ENCODE measurements at places on chromosomes 3 and 15.
A peak's percentile ranks its signal among the peaks of the same experiment; 100 is the strongest.

DNA sequence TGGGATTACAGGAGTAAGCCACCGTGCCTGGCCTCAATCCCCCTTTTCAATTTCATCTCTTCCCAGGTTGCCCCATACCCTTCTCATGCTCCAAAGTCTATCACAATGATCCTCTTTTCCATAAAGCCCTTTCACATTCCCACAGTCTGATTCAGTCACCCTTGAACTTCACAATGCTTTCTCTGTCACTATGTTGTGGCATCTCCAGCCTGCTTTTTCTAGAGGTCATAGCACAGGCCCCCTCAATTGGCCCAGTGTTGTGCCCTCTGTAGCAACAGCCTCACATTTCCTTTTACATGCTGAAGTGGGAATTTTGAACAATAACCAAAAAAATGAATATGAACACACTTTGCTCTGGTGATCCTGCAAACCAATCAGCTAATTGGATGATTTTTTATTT, 21.5 kb downstream of the DRD3 start:
- DNase-seq, result no peak

GRCh38 chr15:70524470-70524869, 238.9 kb downstream of the UACA start:
- DNase-seq, result no peak

DNA sequence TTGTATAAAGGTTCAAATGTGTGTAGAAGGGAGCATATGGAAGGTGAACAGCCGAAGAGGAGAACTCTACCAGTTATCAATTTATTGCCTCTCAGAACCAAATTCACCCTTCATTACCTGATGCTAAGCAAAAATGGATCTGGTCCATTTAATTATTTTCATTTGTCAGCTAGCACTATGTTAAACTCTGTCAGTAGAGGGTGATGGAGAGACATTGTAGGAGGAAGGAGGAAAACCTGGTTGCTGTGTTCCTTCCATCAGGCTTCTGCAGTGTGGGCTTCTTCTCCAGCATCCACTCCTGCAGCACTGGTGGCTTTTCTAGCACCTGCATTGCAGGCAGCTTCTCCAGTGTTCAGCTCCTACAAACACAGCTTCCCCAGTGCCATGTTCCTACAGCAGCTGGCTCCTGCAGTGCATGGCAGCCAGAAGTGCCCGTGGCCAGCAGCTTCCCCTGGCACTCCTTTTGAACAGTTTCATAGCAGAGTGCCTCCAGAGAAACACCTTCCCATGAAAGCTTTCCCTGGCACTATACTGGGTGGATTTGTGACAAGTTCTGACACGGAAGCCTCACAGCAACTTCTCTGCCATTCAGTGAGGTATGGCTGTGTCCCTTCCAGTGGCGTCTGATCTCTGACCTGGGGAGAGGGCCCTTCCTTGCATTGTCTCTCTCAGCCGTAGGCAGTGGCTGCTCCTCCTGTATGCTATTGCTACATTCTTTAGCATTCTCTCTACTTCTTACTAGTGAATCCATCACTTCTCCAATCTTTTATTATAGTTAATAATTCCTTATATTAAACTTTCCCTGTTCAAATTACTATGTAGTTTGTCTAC, 14.6 kb upstream of the IL17RD start:
- DNase-seq, result no peak

GRCh38 chr15:81268881-81269601, 54.9 kb downstream of the STARD5 start:
- DNase-seq, result no peak

- DNase-seq, result no peak
These were observed 52.2 kb upstream of the OSBPL11 start for GRCh38 chr3:125647318-125648014.

DNA sequence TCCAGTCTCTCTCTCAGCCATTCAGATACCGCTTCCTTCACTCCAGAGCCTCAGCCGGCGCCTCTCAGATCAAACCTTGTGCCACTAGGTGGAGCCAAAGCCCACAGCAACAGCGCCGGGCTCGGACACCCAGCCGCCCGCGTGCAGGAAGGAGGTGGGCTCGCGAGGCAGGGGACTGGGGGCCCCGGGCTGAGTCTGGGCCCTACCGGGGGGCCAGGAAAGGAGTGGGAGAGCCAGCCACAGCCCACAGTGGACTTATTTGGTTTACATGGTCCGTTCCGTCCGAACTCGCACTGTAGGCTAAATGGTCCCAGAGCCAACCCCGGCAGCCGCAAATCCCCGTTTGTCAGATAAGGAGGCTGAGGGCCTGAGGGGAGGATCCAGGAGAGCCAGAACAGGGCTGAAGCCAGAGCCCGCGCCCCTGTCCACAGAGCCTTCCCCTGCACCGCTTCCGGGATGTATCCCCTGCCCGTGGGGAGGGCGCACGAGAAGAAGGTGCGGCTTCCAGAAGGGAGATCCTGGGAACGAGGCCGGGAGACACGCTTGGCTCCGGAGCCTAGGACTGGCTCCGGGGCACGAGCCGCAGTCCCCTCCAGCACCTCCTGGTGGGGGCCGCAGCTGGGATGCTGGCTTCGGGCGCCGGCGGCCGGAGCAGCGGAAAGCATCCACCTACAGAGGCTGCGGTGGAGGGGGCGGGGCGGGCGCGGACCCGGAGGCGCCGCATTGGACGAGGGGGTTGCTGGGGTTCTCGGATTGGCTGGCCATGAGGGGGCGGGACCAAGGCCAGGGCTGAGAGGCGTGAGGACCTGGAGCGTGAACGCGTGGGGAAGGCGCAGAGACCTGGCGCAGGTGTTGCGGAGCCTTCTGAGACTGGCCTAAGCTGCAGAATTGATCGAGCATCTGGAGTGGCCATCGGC, 6.5 kb upstream of the CYP11A1 start:
- peak; percentile 88 for DNase-seq

DNA sequence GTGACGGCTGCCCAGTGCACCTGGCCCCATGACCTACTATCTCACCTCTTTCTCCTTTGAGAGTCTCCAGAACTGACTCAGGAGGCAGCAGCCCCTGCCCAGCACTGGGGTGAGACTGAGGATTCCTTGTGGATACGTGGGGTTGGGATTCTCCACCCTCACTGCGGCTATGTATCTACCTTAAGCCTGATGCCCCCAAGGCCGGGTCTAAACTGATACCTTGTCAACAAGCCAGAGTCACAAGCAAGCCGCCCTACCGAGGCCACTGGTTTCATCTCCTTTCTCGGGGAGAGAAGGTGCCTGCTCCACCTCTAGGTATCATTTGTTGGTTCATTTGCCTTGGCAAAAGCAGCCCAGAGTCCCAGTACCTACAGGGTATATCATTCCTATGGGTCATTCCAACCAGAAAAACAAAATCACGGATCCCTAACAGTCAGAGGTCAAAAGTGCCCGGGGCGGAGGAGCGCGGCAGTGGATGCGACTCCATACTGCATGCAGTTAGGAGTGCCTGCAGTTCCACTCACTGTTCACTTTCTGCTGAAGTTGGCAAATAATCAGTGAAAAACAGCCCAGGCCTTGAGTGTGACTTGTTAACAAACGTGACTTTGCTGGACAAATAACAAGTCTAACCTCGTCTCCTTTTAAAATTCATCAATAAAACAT, 47.5 kb downstream of the ABTB1 start:
- no peak for DNase-seq

DNA sequence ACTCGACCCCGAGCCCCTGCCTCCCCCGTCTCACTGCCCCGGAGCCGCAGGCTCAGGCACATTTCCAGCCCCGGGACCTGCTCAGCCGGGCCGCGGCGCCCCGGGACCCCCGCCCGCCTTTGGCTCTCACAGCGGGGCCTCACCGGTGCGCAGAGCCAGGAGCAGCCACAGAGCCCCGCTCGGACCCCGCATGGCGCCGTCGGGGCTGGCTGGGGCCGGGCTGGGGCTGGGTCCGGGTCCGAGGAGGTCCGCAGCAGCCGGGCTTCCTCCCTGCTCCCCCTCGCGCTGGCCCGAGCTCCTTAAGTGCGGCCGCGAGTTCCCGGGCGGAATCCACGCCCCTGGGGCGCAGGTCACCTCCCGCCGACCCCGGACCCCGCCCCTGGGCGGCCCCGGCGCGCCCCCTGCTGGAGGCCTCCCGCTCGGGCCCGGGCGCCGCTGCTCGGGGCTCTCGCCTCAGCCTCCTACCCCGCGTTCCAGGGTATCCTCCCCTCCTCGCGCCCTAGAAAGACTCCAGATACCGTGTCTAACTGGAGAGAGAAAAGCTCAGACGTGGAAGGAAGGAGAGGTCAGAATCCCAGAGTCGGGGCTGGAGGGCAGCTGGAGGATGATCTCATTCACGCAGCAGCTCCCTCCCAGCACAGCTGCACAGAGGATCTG, at the start of gene MELTF:
Gene MELTF, minus strand, starts transcription at position 307 of the 657 bp plus-strand sequence. Its CDS starts 115 bp downstream, at position 192.
- peak; percentile 37 for DNase-seq

- DNase-seq, result no peak
These were observed 114.3 kb downstream of the EDEM1 start for GRCh38 chr3:5301651-5302297.

GRCh38 chr3:127325629-127325961, 37.7 kb upstream of the PRR20G start:
- no peak for DNase-seq

GRCh38 chr3:82130046-82130445, 368.6 kb upstream of the GBE1 start:
- DNase-seq, result no peak

DNA sequence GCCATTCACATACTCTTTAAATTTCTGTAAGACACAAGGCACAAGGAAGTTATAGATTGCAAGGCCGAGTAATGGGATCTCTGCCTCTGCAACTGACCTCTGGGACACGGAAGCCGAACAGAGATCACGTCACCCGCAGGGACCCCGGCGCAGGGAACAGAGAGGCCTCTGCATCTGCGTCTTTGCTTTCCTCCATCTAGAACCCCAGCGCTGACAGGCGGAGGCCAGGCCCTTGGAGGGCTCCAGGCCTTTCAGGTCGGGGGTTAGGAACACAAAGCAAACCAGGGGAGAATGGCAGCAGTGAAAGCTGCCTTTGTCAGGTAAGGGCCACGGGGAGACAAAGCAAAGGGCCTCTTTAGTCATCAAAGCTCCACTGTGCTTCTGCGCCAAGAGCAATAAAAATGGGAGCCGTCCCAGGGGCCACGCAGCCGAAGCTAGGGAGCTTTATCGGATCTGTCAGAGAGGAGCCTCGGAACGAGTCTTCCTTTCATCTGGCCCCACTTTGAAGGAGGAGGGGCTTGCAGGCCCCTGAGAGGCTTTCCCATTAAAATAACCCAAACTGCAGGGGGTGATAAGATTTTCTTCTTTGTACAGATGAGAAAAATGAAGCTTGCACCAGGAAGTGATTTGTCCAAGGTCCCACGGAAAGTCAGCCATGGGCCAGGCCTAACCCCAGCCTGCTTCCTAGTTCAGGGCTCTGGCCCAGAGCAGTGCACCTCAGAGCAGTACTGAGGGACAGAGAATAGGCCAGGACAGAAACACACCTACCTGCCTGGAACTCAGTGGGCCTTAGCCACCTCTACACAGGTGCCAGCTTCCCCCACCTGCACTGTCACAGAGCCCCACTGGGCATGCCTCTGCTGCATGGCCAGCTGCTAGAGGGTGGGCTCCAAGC, 84.4 kb upstream of the RAD18 start:
- DNase-seq, result no peak

DNA sequence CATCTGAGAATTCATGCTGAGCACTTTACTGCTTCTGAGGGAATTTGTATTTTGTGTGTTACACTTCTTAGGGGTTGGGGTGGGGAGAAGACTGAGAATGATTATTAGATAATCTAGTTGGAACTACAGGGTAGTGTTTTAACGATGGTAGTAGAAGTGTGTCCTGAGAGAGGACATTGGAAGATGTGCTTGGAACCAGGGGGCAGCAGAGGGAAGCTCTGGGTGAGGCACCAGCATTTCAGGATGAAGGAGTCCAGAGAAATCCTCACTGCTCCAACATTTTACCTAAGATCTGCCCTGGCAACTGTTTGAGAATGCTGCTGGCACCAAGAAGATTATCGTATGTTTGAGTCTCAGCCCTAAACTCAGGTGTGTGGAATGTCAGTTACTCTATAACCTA, 145.5 kb downstream of the SQOR start:
- DNase-seq, result no peak

GRCh38 chr15:60928970-60929369, 300.1 kb downstream of the RORA start:
- DNase-seq, result no peak

DNA sequence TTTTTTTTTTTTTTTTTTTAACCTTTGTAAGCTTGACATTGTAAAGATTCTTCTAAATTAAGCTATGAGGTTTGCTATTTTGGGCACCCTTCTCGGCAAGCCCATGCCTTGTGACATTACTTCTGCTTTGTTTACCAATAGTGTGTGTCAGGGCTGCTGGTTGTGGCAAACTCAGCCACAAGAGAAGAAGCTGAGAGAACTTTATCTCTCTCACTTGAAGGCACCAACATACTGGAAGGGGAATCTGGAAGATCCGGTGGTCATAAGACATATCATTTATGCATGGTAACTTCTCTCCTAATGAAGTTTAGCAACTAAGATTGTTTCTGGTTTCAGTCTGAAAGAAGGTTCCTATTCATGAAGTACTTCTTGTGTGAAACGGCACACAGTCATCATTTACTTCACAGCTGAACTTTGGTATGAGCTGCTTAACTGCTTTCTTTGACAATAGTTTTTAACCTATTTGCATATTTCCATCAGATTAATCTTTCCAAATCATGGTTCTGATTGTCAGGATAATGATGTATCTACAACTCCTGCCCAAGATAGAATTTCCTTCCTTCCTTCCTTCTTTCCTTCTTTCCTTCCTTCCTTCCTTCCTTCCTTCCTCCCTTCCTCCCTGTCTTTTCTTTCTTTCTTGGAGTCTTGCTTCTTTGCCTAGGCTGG, 189.3 kb downstream of the NFKBIZ start:
- DNase-seq, result no peak

DNA sequence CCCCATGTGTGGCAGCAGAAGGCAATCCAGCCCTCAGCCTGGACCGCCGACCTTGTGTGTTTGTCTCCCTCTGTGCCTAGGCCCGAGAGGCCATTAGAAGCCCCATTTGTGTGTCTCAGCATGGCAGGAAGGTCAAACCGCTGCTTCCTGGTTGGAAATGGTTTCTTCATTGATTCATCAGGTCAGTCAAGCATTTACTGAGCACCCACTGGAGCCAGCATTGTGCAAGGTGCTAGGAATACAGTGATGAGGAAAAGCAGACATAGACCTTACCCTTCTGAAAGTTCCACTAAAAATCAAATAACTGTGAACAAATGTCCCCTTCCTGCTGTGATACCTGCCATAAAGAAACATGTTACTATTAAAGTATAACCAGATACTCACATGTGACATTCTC, 265.9 kb upstream of the CTDSPL start:
- DNase-seq, result no peak

DNA sequence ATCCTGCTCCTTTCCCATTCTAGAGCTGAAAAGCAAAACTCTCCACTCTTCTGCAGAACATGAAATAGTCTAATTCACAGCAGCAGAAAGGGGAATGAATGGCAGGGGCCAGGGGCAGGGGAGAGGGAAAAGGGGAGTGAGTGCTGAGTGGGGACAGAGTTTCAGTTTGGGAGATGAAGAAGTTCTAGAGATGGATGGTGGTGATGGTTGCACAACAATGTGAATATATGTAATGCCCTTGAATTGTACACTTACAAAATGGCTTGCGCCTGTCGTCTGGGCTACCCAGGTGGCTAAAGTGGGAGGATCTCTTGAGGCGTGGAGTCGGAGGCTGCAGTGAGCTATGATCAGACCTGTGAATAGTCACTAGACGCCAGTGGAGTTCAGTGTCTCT, 78.5 kb upstream of the MEF2A start:
- DNase-seq, result no peak

- DNase-seq, result no peak
These were observed 25.2 kb downstream of the NIPA1 start for GRCh38 chr15:22811640-22812039.

GRCh38 chr15:84023636-84024035, 211.9 kb upstream of the GOLGA6L4 start:
- DNase-seq, result no peak
